NCI-H69 (cell line): ENCODE measurements at places on chromosomes 13 and 19.

DNA sequence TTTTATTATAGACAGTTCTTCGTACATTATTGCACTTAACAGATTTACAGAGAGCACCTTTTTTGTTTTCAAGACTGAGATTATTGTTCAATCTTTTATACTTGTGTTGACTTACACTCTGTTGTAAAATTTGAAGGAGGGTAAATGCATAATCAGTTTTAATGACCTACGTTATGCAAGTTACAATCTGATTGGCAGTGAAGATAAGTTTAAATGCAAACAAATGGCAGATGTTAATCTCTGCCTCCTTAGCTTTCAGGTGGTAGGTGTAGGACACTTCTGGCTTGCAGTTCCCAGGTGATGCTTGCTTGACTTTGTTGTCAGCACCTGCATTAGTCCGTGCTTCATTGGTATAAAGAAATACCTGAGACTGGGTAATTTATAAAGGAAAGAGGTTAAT is 424.9 kb downstream of the FGF9 start:
- peak; percentile 46 for DNase-seq

DNA sequence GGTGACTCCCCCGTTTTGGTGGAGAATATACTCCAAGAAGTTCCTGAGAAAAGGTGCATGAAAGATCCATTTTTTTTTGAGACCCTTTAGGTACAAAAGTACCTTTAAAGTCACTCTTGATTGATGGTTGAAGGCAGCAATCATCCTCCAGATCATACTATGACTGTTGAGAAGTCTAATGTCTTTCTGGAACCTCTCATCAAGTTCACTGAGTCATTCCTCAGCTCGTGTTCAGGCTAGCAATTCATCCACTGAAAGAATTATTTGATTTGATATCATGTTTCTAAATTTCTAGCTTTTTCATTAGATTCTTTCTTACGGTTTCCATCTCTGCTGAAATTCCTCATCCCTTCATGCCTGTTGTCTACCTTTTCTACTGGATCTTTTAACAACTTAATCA is 65.1 kb upstream of the GJB6 start:
- DNase-seq, result no peak

DNA sequence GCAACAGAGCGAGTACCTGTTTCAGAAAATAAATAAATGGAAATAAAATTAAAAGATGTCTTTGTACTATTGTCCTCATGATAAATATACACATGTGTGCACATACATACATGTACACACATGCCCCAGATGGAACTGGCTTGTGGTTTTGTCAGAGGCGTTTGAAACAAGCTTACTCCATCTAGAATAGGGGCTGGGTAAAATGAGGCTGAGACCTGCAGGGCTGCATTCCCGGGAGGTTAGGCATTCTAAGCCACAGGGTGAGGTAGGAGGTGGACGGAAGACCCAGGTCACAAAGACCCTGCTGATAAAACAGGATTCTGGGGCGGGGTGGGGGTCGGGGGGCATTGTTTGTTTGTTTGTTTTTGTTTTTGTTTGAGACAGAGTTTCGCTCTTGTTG is 8.1 kb upstream of the SIN3B start:
- no peak for DNase-seq

GRCh38 chr19:46022061-46022430 is 807 bp downstream of the PGLYRP1 start:
- no peak for DNase-seq

DNA sequence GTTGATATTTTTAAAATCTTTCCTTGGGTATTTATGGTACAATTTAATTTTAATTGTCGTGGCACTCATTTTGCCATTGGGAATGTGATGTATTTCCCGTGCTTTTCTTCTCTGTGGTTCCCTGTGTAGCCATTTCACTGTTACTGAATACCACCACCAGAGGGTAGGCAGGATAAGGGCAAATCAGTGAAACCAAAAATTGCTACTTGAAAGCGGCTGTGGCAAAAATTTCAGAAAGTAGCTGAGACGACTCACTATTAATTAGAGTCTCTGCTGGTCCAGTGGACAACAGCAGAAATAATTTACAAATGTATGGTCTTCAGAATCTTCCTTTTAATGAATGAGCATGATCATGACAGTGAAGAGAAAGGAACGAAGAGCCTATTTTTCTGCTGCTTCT is 34.4 kb upstream of the MIR17HG start:
- DNase-seq, result peak; percentile 89

GRCh38 chr19:14439014-14439413 is 5.9 kb downstream of the PKN1 start:
- no peak for DNase-seq

GRCh38 chr19:45311621-45312020 is 11.1 kb downstream of the CKM start:
- DNase-seq, result no peak

DNA sequence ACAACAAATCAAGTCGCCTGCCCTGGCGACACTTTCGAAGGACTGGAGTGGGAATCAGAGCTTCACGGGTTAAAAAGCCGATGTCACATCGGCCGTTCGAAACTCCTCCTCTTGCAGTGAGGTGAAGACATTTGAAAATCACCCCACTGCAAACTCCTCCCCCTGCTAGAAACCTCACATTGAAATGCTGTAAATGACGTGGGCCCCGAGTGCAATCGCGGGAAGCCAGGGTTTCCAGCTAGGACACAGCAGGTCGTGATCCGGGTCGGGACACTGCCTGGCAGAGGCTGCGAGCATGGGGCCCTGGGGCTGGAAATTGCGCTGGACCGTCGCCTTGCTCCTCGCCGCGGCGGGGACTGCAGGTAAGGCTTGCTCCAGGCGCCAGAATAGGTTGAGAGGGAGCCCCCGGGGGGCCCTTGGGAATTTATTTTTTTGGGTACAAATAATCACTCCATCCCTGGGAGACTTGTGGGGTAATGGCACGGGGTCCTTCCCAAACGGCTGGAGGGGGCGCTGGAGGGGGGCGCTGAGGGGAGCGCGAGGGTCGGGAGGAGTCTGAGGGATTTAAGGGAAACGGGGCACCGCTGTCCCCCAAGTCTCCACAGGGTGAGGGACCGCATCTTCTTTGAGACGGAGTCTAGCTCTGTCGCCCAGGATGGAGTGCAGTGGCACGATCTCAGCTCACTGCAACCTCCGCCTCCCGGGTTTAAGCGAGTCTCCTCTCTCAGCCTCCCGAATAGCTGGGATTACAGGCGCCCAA is at the start of gene LDLR:
LDLR (plus strand) TSS at position 210 of the 760 bp plus-strand sequence; CDS start at position 296, 86 bp downstream.
- DNase-seq, result peak; percentile 94

- DNase-seq, result peak; percentile 72
These were observed 471 bp downstream of the FUT1 start for GRCh38 chr19:48751845-48752495.

DNA sequence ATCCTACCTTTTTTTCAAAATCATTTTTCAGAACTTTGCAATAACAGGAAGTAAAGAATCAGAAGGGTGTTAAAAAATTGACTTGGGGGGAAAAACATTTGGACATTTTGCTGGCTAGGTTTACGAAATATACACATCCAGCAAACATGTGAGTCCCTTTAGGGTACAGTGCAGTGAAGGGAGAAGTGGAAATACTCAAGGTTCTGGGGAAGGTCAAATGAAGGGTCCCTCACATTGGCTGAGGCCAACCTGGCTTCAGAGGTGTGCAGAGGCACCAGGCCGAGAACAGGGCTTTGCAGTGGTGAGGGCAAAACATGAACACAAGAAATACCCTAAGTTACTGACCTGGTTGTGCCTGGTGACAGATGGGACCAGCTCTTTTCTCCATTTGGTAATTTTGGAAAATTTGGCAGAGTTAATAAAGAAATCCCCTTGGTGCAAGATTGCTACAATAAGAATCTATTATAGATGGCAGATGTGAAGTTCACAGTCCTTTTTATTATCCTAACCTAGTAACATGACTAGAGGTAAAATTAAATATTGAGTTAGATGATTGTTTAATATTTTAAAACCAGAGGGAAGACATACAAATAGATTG is 1.5 kb upstream of the UPF3A start:
- peak; percentile 33 for DNase-seq

GRCh38 chr13:114318624-114319023 is 4.3 kb downstream of the CHAMP1 start:
- DNase-seq, result no peak

- no peak for DNase-seq
These were observed 88.0 kb upstream of the MCF2L start for GRCh38 chr13:112880976-112881540.

DNA sequence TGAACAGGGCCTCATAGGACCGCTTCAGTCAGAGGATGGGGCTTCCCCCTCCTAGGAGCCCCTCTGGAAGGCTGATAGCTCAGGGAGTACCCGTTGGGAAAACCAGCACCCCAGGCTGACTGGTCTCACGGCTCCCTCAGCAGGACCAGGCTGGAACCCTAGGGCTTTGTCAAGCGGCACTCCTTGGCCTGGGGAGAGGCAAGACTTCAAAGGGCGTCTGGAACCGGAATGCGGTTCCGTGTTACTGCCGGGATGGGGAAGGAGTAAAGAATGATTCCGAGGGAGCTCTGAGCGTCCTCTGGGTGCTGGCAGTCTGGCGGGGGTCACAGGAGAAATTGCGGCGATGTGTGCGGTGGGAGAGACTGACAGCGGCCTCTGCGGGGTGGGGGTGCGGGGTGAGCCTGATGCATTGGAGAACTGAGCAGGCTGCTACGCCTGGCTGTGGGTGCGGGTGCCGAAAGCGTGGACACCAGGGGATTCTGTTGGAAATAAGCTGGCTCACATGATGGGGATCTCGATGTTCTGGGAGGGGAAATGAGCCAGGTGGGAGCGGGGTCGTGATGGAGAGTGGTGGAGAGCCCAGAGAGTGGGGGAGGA is 1.9 kb downstream of the COX6B2 start:
- no peak for DNase-seq

- DNase-seq, result no peak
These were observed 1519.2 kb downstream of the EFNB2 start for GRCh38 chr13:105016266-105016665.

DNA sequence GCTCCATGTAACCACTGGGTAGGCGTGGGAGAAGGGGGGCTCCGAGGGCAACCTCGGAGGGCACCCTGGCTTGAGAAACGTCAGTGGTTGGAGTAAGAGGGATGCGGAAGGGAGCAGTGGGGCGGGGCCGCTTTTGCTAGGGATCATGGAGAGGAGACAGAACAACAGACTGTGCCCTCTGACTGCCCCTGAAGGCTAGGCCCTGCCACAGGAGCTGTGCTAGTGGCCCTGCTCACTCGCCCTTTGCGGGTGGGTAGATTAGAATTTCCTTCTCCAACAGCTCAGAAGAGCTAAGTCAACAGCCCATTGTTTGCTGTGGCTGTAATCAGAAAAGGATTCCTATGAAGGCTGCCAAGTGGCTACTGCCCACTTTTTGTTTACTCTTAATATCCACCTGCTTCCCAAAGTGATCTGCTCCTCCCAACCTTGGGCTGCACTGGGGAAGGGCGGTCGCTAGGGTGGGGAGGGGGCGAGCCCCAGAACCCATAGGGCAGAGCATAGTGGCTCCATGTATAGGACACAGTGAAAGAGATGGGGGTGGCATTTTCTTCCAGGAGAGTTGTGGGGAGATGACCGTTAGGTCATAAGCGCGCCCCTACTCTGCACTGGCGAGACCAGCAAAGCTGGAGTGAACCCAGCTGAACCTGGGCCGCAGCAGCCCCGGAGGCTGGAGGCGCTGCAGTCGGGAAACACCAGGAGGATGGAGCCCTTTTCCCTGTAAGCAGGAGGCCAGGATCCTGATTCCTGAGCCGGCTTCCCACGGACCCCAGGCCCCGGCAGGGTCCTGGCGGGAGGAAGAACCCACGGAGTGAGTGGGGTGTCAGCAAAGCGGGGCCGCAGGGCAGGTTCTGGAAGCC is 1.9 kb upstream of the C1QTNF9 start:
- DNase-seq, result peak; percentile 48
